Right cardiac atrium (tissue), 5 donors: ENCODE measurements at places on chromosomes 7 and 10. TPM values are rescaled to one million over a fixed set of nuclear protein-coding genes. Genes with fewer than 3 reads are reported as not detected.

Gene ASAH2
- 3.7 TPM for total RNA-seq

Gene AUTS2
- total RNA-seq = 10.3 TPM

Gene FOXI2
- not detected for total RNA-seq

Gene NUTM2E
- total RNA-seq = not detected

Gene CFAP43
- 0.35 TPM for total RNA-seq

Gene NAT16
- total RNA-seq = not detected

Gene PCDH15
- 2.7 TPM for total RNA-seq

Gene ICA1
- 70.0 TPM for total RNA-seq

Gene WDR86
- 0.17 TPM for total RNA-seq

Gene ASZ1
- not detected for total RNA-seq

Gene C10orf53
- total RNA-seq = not detected

Gene TRPV5
- not detected for total RNA-seq

Gene COL28A1
- 5.8 TPM for total RNA-seq

Gene MINPP1
- 6.7 TPM for total RNA-seq

Gene GBX1
- 0.40 TPM for total RNA-seq

Gene BTBD16
- not detected for total RNA-seq

Gene PRKAR2B
- total RNA-seq = 45.2 TPM

Gene MGAM2
- total RNA-seq = 0.19 TPM

Gene UNC5B
- 17.0 TPM for total RNA-seq

GRCh38 chr7:90994601-90995000, 269.6 kb upstream of the FZD1 start:
- DNase-seq = no peak

DNA sequence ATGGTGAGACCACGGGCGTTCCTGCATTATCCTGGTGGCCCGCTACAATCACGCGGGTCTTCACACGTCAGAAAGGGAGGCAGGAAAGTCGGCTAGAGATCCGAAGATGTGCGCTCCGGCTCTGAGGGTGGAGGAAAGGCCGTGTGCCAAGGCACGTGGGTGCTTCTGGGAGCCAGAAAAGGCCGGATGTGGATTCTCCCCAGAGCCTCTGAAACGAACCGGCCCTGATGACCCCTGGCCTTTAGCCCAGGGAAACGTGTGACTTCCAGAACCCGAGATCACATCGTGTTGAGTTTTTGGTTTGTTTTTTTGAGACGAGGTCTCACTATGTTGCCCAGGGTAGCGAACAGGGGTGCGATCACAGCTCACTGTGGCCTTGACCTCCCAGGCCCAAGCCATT, 244.2 kb downstream of the ELFN1 start:
- DNase-seq = peak; percentile 83

GRCh38 chr7:148241700-148242293, 348.8 kb upstream of the C7orf33 start:
- no peak for DNase-seq

DNA sequence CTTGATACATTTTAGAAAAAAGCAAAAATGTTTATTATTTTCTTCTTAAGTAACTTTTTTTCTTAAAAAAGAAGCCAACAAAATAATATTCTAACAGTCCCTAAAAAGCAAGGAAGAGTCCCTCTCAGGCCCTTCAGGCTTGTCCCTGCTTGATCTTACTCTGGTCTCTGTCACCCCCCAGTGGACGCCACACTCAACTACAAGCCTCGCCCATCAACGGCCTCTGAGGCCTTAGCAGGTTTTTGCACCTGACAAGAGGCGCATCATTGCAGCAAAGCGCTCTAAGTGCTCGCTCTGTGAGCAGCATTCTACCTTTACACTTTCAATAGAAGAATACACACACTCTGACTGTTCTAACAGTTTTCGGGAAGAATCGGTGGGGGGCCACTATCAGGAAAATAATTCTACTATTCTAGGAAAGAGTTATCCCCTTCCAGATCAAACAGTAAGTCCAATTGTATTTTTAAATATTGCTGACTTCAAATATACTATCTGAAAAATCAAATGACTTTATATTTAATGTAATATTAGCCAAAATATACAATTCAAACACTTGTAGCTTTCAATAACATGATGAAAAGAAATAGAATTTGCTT, 139.2 kb downstream of the USP6NL start:
- peak; percentile 72 for DNase-seq

DNA sequence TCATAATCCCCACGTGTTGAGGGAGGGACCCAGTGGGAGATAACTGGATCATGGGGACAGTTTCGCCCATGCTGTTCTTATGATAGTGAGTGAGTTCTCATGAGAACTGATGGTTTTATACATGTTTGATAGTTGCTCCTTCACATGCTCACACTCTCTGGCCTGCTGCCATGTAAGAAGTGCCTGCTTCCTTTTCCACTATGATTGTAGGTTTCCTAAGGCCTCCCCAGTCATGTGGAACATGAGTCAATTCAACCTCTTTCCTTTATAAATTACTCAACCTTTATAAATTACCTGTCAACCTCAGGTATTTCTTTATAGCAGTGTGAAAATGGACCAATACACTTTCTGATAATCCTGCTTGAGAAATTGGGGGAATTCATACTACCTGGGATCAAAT, 80.2 kb downstream of the ZNF37A start:
- no peak for DNase-seq

GRCh38 chr10:58514111-58514770, 1.6 kb downstream of the BICC1 start:
- no peak for DNase-seq

DNA sequence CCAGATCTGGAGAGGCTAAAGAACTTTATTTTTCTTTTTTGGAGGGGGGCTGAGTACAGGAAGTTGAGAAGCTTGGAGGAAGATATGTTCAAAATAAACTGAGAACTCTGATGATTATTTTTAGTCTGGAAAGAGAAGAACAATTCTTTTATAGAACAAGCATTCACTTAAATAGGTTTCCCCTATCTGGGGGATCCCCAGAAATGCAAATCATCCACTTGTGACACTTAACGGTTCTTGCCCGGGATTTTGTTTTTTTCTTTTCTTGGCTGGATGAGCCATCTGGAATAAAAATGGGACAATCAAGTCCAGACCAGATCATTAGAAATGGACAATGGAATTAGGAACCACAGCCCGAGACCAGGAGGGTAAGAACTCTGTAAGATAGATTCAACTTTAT, 95.9 kb upstream of the EGR2 start:
- no peak for DNase-seq

- no peak for DNase-seq
These were observed 64.4 kb upstream of the HECTD2 start for GRCh38 chr10:91345716-91346115.

DNA sequence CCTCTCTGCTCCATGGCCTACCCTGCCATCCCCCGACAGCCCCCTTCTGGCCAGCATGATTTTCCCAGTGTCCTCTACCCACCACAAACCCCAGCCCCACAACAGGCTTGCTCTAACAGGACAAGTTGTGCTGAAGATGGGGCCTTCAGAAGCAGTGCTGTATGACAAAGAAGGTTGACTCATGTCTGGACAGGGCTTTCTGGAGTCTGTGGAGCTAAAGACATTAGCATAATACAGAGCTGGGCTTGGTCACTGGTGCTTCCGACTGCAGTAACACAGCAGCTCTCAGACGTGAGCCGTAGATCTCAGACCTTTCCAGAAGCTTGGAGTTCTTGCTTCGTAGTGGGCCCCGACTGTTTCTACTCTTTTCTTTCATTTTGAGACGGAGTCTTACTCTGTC, 100.5 kb downstream of the GTF2IRD1 start:
- DNase-seq = no peak

- DNase-seq = no peak
These were observed 319.4 kb upstream of the GALNT17 start for GRCh38 chr7:70812511-70812910.

DNA sequence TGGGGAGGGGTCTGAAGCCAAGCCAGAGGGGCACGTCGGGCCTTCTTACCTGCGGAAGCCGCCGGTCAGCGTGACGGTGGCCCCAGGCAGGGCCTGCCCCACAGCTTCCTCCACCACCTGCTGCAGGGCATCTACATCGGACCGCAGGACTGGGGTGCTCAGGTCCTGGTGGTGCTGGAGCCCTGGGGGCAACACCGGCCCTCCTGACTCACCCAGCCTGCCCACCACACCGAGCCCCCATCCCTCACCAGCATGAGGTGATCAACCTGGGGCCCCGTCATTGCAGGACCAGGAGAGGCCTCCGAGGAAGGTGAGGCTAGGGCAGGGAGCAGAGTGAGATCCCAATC, 8.0 kb downstream of the POLM start:
- DNase-seq = no peak

GRCh38 chr7:92336662-92337340, 91.0 kb downstream of the ANKIB1 start:
- DNase-seq = no peak

GRCh38 chr10:6350609-6351008, 147.9 kb downstream of the PFKFB3 start:
- no peak for DNase-seq

GRCh38 chr7:83321011-83321410, 158.3 kb upstream of the PCLO start:
- no peak for DNase-seq

GRCh38 chr10:78688901-78689583, 379.7 kb upstream of the ZMIZ1 start:
- DNase-seq = peak; percentile 73

- DNase-seq = no peak
These were observed 26.7 kb upstream of the COL1A2 start for GRCh38 chr7:94367949-94368348.

DNA sequence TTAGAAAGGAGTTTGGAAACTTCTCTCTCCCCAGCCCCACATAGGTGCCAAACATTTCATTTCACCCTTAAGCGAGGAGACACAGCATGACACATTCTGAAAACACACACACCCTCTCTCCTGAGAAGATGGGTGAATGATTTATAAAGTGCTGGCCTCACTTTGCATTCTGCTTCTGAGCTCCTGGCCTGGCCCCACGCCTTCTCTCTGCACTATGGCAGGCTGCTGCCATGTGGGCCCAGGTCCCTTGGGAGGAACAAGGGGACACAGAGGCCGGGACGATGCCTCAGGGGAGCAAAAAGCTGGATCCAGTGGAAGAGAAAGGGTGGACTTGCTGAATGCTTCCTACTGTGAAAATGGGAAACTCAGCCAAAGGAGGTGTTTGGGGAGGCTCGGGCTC, 56.0 kb downstream of the CPXM2 start:
- DNase-seq = no peak

GRCh38 chr10:13642293-13642692, 55.5 kb downstream of the PRPF18 start:
- no peak for DNase-seq

GRCh38 chr7:149727899-149728476, 45.4 kb downstream of the ZNF467 start:
- peak; percentile 49 for DNase-seq

- DNase-seq = peak; percentile 41
These were observed 216.4 kb downstream of the ELFN1 start for GRCh38 chr7:1886361-1887064.

DNA sequence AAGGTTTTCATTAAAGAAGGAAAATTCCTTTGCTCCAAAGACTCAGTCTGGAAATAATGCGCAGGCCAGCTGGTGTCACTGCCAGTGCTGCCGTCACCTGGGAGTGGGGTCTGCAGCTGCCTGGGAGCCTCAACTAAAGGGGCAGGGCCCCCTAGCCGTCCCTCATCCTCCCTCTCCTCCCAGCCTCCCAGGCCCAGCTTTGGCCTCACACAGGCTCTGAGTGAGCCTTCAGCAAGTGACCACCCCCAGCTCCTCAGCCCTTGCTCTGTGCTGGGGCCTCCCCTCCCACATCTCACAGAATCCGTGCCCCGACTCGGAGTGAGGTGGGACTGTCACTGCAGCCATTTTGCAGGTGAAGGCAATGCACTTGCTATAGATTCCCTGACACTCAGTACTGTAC, 11.1 kb upstream of the RET start:
- DNase-seq = no peak

DNA sequence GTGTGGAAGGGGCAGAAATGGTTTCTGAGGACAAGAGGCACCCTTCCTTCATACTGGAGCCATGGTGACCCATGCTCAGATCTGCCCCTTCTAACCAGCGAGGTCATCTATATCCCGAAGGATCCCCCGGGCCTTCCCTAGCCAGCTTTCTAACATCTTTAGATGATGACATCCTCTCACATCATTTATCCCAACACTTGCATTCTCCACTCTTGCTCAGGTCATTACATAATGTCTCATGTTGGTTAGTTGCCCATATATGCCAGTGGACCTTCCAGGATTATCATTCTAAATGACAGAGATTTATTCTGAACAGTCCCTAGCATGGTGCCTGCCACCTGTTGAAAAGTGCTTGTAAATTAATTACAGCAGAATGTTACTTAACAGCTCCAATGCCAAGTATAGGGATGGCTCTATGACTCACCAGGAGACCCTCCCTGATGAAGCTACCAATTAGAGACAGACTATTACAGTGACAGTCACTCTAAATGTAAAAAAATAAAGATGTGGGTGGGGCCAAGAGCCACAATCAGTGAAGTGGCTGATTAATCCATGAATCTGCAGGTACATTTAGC, 22.6 kb upstream of the ABLIM1 start:
- DNase-seq = no peak
